ENCODE measurements at places on chromosomes 4 and X.
A peak's percentile ranks its signal among the peaks of the same experiment; 100 is the strongest.

- DNase-seq: no peak
Measured at GRCh38 chr4:165433529-165433928, 54.7 kb downstream of the CPE start.

DNA sequence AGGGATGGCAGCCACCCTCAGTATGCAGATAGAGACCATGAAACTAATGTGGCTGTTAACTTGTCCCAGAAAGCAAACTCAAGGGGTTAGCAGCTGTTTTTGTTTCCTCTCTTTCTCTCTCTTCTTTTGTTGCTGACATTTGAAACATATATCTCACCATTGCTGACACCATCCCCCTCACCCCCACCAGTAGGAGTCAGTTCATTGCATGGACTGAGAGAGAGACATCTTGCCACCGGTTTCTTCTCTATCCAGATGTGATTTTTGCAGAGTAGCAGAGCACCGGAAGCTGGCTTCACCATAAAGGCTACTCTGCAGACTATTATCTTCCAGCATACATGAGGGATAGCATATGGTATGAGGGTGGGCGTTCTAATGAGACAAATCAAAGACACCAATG lies 177.1 kb upstream of the FRG1 start:
- DNase-seq: no peak

DNA sequence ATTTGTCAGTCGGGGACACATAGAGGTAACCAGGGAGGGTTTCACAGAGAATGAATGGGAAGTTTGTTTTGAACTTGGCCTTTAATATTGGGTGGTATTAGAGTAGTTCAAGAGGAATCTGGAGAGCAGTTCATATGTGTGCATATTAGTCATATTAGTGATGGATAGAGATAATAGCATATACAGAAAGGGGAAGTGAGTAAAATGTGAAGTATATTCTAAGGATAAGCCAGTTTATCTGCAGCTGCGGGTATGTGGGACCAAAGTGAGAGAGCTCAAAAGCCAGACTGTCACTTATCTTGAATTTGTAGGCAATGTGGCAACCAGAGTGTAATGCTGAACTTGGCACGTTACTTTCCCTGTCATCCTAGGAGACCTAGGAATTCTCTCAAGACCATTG lies 169.9 kb downstream of the AFF2 start:
- no peak for DNase-seq

DNA sequence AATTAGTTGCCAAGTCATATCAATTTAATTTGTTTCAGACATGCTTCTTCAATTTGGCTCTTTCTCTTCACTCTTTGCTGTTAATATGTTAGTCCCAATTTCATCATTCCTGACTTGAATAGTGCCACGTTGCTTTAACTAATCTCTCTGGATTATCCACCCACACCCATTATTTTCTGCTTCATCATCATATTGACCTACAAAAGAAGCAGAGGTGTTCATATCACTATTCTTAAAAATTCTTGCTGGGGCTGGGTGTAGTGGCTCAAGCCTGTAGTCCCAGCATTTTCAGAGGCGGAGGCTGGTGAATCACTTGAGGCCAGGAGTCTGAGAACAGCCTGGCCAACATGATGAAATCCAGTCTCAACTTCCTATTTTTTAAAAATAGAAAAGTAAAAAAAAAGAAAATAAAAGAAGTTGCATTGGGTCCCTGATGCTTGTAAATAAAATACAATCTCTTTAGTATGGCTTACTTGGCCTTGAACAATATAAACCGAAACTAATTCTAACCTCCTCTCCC lies 65.7 kb upstream of the KCNIP4 start:
- no peak for DNase-seq

DNA sequence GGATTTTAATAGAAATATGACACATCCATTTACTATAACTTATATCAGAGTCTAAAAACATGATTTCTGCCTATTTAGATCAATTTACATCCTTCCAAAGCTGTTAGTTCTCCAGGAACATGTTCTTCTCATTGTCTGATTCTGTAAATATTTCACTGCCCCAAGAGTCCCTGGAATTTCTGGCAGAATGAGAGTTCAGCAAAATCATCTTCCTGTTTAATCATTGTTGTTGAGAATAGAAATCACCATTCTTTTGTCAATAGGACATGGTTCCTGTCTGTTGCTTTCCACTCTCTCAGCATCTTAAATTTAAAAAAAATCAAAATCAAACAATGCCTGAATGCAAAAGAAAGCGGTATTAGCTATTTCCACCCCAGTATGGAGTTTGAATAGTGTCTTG lies 172.8 kb upstream of the FRMPD4 start:
- DNase-seq: no peak

- DNase-seq: peak; percentile 14
Measured at GRCh38 chr4:28675582-28675981, 1814.9 kb downstream of the STIM2 start.

DNA sequence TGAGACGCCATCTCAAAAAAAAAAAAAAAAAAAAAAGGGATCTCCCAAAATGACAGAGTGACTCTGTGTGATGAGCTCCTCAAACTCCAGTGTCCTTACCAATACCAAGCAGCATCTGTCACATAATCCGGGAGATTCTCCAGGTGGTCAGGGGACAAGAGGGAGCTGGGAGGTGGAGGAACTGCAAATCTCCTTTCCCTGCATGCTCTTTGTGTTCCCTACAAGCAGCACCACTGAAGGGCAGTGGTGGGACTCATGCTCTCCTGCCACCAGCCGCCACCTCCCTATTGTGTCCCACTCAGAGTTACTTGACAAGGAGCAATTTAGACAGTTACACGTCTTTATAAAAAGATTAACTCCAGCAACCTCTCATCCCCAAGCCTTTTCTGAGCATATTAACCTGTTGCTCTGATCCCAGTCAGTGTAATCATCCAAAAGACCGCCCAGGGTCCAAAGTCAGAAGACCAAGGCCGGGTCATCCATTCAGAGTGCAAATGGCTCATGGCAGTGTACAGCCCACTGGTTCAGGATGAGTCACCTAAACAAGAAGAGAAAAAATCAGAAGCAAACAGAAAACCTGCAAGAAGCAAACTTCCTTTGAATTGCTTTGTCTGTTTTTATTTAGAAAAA lies 23.6 kb downstream of the MGST2 start:
- no peak for DNase-seq

GRCh38 chr4:102734591-102735385 lies 26.0 kb downstream of the MANBA start:
- peak; percentile 66 for DNase-seq

DNA sequence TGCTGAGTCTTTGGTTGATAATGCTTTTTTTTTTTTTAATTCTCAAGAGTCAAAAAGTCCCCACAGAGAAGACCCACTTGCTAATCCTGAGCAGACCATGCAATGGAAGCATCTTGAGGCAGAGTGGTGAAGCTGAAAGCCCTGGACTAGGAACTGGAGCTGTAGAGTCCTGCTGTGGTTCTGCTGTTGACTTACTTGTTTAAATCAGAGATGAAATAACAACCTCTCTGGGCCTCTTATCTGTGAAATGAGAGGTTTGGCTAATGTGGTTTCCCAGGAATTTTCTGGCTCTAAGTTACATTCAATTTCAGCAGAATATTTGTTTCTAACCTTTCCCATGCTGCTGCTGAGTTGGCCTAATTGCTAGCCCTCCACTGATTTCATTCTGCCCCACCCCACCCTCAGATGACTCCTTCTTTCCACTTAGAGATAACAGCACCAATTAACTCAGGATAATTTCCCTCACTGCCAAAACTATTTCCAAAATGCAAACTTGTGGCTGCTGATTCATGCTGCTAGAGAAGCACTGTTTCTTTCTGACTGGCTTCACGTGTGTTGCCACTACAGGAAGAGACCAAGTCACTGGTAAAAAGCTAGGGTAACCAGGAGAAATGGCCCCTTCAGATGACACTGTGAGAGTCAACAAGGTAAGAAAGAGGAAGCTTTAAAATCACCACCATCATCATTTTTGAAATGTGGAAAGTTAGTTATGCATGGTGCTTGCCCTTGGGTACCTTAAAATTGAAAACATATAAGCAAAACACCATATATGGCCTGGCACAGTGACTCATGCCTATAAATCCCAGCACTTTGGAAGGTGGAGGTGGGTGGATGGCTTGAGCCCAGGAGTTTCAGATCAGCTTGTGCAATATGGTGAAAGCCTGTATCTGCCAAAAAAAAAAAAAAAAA lies 326.4 kb downstream of the DCHS2 start:
- no peak for DNase-seq

DNA sequence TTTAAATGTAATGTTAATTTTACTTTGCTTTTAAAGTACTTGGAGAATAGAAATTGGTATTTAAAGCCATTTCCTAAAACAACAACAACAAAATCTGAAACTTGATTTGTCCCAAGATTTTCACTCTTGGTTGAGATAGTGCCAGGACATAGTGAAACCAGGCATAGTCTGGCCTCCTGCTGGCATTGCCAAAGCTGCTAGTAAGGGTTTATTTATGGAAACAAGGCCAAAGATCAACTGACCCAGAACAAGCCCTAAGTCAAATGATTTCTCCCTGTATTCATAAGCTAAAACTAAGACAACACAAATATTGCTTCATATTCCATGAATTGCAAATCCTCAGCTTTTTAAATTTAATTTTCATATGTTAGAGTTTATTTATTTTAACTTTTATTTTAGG lies 227.5 kb upstream of the FGF13 start:
- no peak for DNase-seq

GRCh38 chr4:81257021-81257420 lies 42.0 kb upstream of the PRKG2 start:
- no peak for DNase-seq

DNA sequence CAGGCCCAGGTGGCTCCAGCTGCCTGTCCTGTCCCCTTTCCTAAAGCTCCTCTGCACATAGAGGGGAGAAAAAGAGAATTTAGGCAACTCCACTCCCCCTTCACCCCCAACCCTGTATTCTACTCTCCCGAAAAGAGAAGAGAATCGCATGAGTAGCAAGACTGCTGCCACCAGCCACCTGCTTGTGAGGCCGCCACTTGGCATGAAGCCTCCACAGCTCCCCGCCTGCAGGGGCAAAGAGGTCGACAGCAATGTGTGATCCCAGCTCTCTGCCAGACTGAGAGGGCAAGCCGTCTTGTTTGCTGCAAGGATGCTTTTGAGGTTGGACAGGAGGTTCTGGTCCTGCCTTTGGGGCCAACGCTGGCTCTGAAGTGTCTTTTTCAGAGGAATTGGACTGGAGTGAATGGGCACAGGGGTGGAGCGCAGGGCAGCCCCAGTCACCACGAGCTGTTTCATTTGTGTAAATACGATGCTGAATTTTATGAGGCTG lies 77.1 kb downstream of the STARD8 start:
- DNase-seq: no peak

- peak; percentile 70 for DNase-seq
Measured at GRCh38 chrX:78548012-78548411, 111.1 kb downstream of the RTL3 start.

DNA sequence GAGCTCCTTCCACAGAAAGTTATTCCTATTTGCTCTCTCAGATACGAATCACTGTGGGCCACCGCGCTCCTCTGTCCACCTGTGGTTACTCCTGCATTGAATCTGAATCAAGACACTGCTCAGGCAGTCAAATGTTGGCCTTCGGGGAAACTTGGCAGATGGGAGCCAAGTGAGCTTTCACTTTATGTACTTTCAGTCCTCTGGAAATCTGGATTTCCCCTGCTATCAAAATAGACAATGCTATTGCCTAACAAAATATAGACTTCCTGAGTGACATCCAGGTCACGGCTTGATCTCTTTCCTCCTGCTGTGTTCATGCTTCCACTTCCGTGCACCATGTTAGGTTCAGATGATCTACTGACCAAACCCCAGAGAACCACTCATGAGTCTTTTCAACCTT lies 43.8 kb downstream of the FHL1 start:
- no peak for DNase-seq

DNA sequence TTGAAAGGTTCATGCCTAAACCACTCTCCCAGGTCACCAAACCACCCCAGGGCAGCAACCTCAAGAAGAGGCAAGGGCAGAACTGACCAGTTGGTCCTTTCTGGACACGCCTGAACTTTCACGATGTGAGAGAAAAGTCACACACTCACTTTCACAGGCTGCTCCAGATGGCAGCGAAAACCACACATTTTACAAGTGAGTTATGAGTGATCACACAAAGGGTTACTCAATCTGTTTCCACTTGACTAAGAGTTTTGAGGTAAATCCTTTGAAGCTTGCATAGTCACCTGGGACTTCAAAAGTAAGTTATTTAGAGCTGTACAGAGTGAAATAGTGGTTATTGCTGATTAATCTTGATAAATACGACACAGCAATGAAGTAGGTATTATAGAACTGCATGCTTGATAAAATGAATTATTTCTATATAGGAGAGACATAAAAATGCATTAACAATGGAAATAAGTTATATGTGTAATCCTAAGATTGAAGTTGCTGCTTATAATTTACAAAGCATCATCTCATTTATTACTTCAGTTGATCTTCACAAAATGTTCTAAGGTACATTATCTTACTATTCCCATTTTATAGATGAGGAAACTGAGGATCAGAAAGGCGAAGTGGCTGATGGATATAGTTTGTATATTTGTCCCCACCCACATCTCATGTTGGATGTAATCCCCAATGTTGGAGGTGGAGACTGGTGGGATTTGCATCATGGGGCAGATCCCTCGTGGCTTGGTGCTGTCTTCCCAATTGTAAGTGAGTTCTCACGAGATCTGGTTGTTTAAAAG lies 103.0 kb upstream of the KLF3 start:
- DNase-seq: no peak

- no peak for DNase-seq
Measured at GRCh38 chr4:1239141-1239949, 9.6 kb downstream of the CTBP1 start.

DNA sequence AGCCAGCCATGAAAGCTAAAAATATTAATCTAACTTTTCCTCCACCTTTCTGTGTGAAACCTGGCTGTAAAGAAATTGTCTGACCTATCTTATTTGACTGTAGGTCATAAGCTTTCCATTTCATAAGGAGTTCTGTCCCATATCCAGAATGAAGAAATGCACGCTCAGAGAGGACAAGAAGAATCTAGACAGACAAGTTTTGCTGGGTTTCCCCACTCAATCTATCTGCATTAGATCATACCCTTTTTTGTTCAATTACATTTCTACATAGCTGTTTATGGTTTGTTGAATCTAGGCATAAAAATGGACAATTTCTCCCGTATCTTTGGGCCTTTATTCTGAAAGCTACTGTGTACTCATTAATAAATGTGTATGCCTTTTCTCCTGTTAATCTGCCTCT lies 1495.1 kb downstream of the C4orf33 start:
- DNase-seq: no peak

GRCh38 chr4:174912919-174913543 lies 5.1 kb upstream of the ADAM29 start:
- no peak for DNase-seq

- DNase-seq: no peak
Measured at GRCh38 chrX:154334496-154334895, 38.9 kb downstream of the TKTL1 start.

- DNase-seq: no peak
Measured at GRCh38 chrX:40082447-40083119, 15.2 kb downstream of the BCOR start.

DNA sequence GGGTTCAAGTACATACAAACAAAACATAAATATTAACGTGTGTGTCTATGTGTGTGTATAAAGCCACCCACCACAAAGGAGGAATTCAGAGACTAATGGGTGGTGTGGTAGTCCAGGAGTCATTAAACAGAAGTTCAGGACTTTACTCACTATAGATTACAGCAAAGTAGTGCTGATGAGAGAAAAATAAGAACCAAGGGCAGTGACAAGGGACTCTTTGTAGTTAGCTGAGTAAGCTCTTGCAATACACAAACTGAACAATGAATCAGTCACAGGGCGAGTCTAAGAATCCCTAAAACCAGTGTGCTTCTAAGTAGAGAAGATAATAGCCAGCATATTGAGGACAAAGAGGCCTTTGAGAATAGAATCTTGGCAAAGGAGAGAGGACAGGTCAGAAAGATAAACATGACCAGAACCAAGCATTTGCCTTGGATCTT lies 232.4 kb downstream of the PPP3CA start:
- DNase-seq: peak; percentile 24

GRCh38 chr4:82739287-82740190 lies 59.1 kb downstream of the SCD5 start:
- DNase-seq: no peak
